ENCODE measurements at places on chromosomes 16 and 17.

GRCh38 chr17:33797181-33797580 lies 457.9 kb upstream of the CCL2 start:
- no peaks in the 10 kb centered on the region for H3K36me3 ChIP-seq
- no peak overlapping the region for H3K27ac ChIP-seq
- no peaks in the 10 kb centered on the region for H3K27me3 ChIP-seq
- no peak overlapping the region for H3K4me3 ChIP-seq

DNA sequence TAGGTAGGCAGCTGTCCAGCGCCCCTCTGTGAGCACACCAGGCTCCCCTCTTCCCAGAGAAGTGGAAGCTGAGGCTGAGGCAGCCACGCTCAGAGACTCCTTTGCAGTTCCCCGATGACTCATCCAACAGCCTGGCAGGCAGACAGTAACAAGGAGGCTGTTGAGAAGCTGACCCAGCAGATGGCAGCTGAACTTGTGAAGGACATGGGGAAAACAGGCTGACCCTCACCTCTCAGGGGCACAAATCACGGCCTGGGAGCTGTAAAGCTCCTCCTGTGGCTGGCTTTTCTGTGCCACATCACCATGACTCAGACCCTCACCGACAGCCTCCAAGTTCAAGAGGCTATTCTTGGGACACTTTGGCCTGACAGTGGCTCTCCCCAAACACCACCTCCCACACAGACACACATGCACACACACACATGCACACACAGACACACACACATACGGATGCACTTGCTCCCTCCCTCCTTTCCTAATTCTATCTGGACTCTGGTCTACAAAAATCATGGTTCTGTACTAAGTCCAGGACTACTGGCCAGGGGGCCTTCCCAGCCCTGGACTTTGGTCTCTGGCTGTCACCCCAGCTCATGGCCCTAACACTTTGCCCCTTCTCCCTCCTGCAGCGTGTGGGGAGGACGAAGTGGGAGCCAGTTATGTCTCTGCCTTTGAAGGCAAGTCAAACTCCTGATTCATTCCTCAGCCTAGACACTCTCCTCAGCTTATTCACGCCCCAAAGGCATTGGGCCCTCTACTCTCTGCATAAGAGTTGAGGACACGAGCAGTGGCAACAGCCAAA lies 23.2 kb downstream of the MAP3K14 start:
- DNase-seq = peak; percentile 82
- H3K27me3 ChIP-seq = no peaks in the 10 kb centered on the region
- H3K4me3 ChIP-seq = no peak overlapping the region
- peaks cover 94% of the 10 kb centered on the region for H3K4me1 ChIP-seq
- no peaks in the 10 kb centered on the region for H3K36me3 ChIP-seq

DNA sequence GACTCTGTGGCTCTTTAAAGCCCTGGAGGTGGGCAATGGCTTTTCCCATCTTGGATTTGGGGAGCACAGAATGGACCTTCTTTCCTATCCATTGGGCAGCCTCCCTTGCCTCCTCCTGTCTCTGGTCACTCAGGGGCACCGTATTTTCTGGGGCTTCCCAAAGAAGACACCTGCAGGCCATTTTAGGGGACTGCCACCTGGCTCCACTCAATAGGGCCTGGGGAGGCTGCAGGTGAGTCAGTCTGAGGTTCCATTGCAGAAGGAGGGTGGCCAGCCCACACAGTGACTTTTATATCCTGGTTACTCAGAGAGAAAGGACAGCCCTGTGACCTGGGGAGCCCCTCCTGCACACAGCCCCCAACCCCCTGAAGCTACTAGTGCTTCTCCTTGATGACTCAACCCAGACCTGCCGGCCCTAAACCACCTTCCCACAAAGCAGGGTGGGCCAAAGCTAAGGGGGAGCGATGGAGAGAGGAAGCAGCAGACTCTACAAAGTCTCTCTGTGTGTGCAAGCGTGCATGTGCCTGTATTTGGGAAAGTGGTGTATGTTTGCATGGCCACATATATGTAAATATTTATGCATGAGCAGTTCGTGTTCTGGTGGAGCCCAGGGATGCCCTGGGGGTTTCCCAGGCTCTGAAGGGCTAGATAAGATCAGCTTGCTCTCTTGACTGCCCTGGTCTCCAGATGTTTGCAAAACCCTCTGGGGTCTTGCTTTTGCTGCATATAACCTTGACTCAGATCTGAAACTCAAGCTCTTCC lies 5.0 kb downstream of the CX3CL1 start:
- H3K4me3 ChIP-seq = no peak overlapping the region
- H3K4me1 ChIP-seq = peaks cover 79% of the 10 kb centered on the region
- peaks cover 19% of the 10 kb centered on the region for H3K36me3 ChIP-seq
- no peak for DNase-seq
- H3K27ac ChIP-seq = peak overlapping the region; percentile 98

- no peaks in the 10 kb centered on the region for H3K36me3 ChIP-seq
- peaks cover 7% of the 10 kb centered on the region for H3K4me1 ChIP-seq
- peak overlapping the region; percentile 33 for H3K4me3 ChIP-seq
- no peaks in the 10 kb centered on the region for H3K27me3 ChIP-seq
- H3K27ac ChIP-seq = peak overlapping the region; percentile 8
- DNase-seq = no peak
These were observed 155.7 kb upstream of the TNRC6C start for GRCh38 chr17:77802811-77803220.

- H3K4me1 ChIP-seq = no peaks in the 10 kb centered on the region
- no peaks in the 10 kb centered on the region for H3K27me3 ChIP-seq
- H3K4me3 ChIP-seq = no peak overlapping the region
- no peak for DNase-seq
- H3K36me3 ChIP-seq = no peaks in the 10 kb centered on the region
These were observed 11.6 kb upstream of the RAI1 start for GRCh38 chr17:17669580-17670235.

All from thoracic aorta (tissue), 2 donors.